ENCODE measurements at places on chromosomes 16 and 17.

DNA sequence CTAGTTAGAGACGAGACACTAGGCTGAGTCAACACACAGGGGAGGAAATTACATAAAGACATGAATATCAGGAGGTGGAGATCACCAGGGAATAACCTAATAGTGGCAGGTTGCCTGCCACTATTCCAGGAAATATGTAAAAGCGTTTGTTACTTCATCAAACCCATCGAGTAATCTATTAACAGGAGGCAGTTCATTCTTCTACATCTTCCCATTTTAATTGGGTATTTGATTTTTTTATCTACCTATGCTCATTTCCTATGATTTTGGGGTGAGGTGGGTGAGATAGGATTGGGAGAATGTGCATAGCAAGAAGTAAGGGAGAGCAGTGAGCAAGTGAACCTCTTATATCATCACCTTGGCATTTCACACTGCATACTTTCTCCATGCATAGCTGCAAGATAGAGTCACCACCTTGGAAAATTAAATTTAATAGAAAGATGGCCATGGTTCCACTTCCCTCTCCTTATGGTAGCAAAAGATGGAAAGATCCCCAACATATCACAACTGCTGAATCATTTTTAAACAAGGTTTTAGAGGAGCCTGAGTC is 312.2 kb downstream of the TMEM114 start:
- no peak for DNase-seq

DNA sequence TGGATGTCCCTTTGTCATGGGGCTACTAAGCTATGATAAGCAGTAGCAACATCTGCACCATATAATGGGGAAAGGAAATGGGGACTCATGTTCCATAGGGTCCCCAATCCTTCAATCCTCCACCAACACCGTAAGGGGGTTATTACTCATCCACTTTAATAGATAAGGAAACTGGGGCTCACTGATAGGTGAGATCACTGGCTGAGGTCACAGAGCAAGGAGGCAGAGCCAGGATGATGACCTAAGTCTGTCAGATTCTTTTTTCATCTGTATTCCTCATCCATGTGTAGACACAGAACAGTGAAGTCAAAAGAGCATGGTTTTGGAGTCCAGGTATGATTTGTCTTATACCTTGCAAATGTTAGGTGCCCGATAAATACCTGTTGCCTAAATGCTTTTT is 10.5 kb upstream of the ADAMTS18 start:
- DNase-seq: no peak

DNA sequence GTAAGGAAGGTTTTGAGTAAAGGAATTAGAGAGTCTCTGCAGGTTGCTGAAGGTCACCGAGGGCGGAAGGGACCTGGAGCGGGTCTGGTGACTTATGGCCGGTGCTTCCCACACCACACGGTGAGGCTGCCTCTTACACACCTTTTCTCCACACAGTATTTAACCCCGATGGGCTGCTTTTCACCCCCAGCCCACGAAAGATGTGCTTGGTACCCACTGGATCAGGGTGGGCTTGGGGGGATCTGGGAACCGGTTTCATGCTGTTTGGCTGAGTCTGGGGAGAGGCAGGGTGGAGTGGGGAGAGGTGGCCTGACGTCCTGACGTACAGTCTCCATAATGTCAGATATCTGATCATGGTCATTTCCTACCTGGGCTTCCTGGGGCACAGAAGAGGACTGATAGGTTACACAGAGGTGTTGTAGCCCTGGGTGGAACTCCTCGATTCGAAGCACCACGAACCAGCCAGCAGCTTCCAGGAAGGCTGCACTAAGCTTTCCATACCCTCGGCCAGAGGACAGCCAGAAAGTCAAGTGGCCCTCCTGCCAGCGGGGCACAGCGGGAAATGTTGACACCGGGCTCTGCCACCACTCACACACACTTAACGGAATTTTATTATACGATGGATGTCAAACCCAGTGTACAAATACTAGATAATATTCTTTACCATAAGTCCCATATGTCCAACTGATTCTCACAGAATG is 34.0 kb downstream of the OR1D5 start:
- DNase-seq: no peak

DNA sequence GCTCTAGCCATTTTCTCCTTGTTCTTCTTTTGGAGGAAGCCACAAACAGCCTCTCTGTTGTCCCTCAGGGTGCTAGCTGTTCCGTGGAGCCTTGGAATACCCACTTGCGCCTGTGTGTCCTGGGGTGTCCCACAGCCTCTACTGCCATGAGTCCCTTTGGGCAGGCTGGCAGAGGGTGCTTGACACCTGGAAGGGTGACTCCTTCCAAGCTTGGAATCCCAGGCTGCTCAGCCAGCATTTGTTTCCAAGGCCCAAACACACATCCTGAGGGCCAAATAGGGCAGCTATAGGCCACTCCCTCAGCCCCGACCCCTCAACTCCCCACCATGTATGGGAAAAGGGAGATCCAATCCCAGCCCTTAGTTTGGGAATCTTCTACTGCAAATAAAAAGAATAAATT is 14.9 kb downstream of the ZNHIT3 start:
- no peak for DNase-seq

GRCh38 chr16:30464078-30464477 is 8.5 kb upstream of the ITGAL start:
- DNase-seq: no peak

GRCh38 chr16:11539641-11540050 is 47.1 kb downstream of the LITAF start:
- no peak for DNase-seq

- no peak for DNase-seq
These were observed 129.5 kb downstream of the UTP18 start for GRCh38 chr17:51389875-51390274.

DNA sequence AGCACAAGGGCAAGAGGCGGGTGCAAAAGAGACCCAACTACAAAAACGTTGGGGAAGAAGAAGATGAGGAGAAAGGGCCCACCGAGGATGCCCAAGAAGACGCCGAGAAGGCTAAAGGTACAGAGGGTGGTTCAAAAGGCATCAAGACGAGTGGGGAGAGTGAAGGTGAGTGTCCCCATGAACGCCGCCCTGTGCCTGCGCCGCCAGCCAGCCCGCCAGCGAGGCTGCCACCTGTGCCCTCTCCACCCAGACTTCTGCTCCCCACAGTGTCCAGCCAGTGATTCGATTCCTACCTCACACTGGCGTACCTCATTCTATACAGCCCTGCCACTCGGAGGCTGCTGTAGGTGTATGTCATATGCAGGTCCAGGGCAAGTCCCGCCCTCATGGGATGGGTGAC is 58.8 kb downstream of the CLEC16A start:
- DNase-seq: no peak

GRCh38 chr17:3038941-3039340 is 24.5 kb downstream of the OR1D5 start:
- no peak for DNase-seq

DNA sequence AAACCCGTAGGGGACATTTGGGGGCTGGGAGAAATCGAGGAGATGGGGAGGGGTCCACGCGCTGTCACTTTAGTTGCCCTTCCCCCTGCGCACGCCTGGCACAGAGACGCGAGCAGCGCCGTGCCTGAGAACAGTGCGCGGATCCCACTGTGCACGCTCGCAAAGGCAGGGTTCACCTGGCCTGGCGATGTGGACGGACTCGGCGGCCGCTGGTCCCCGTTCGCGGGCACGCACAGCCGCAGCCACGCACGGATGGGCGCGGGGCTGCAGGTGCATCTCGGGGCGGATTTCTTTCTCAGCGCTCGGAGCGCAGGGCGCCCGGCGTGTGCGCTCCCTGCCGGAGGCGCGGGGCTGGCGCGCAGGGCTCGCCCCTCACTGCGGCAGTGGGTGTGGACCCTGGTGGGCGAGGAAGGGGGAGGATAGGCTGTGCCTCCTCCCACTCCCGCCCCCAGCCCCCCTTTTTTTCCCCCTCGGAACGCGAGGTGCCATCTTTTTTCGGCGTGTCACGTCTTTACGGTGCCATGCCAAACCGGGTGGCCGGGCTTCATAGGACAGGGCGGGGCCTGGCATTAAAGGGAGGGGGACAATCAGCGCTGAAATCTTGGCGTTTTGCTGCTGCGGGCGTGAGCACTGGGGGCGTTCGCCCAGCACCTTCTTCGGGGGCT is 1.1 kb downstream of the MAPT start:
- no peak for DNase-seq

GRCh38 chr17:18191967-18192366 is 8.3 kb downstream of the ALKBH5 start:
- DNase-seq: peak; percentile 5

- DNase-seq: no peak
These were observed 20.6 kb upstream of the CHMP6 start for GRCh38 chr17:80970762-80971703.

GRCh38 chr17:64129765-64130558 is at the start of gene ERN1:
Gene ERN1 (minus strand): TSS chr17:64130144. CDS start chr17:64130029, 115 bp downstream.
- DNase-seq: peak; percentile 95

DNA sequence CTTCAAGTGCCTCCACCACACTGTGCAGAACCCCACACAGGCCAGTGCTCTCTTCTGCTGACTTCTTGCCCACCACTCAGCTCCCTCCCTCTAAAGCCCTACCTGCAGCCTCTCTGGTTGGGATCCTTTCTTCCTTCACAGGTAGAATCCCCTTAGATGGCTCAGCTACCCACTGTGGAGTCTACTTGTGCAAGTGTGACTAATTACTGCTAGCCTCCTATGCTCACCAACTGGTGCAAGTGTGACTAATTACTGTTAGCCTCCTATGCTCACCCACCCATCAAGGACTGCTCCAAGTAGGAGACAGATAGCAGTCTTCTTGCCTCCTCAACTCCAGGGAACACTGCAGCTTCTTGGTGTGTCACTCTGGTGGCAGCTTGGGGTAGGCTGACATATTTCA is 43.6 kb downstream of the TEX14 start:
- DNase-seq: no peak

GRCh38 chr17:38476549-38476948 is 48.3 kb downstream of the ARHGAP23 start:
- no peak for DNase-seq

DNA sequence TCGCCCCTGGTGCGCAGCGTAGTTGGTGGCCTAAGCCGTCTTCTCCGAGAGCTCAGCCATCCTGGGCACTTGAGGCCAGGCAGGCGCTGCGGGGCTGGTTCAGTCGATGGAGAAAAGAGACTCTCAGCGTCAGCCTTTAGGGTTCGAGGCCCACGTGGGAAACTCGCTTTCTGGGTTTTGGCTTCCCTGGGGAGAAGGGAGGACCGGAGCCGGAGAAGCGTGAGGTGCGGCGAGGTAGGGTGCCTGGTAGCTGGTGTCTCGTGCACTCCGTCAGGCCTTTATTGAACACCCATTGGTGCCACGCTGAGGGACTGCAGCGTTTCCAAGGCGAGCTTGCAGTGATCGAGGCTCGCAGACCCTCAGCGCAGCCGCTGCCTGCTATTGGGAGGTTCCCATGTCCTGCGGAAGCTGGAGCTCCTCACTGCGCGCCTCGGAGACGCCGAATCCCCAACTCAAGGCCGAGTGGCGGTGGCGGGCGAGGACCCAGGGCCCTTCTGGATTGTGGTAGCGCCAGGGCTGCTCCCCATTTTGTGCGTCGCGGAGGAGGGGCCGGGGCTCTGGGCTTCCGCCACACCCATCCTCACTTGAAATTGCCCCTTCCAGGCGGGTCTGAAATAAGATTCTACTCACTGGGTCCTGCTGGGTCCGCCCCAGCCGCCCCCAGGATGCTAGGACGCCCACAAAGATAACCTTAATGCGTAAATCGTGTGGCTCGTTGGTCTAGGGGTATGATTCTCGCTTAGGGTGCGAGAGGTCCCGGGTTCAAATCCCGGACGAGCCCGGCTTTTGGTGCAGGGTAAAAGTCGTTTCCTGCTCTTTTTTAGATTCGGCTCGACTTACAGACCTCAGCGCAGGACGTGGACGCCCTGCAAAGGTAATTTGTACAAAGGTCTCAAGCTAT is 1.2 kb downstream of the OR1F1 start:
- DNase-seq: peak; percentile 90

GRCh38 chr17:37239690-37240334 is 136.0 kb upstream of the C17orf78 start:
- peak; percentile 15 for DNase-seq

DNA sequence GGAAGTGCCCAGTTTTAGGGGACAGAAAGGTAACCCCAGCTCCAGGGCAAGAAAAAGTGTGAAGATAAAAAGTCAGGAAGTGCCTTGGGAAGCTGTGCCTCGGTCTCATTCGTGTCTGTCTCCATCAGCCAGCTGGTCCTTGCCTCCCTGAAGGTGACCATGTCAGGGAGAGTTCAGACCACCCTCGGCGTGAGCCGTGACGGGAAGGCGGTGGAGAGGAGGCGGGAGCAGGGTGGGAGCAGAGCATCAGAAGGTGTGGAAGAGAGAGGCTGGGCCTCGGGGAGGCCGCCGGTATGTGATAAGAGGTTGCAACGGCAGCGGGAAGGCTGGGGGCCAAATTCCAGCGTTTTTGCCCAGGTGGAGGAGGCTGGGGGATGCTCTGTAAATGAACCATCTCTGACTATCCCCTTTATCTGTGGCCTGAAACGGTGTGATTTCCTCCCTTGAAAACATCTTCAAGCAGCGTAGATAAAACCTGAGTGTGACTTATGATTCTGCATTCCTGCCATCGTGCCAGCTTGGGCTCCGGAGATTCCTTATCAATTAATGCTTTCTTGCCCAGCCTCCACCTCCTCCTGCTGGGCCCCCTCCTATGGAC is 251.8 kb downstream of the IRF8 start:
- DNase-seq: no peak

- peak; percentile 86 for DNase-seq
These were observed 10.3 kb upstream of the SAMD14 start for GRCh38 chr17:50139950-50140885.

DNA sequence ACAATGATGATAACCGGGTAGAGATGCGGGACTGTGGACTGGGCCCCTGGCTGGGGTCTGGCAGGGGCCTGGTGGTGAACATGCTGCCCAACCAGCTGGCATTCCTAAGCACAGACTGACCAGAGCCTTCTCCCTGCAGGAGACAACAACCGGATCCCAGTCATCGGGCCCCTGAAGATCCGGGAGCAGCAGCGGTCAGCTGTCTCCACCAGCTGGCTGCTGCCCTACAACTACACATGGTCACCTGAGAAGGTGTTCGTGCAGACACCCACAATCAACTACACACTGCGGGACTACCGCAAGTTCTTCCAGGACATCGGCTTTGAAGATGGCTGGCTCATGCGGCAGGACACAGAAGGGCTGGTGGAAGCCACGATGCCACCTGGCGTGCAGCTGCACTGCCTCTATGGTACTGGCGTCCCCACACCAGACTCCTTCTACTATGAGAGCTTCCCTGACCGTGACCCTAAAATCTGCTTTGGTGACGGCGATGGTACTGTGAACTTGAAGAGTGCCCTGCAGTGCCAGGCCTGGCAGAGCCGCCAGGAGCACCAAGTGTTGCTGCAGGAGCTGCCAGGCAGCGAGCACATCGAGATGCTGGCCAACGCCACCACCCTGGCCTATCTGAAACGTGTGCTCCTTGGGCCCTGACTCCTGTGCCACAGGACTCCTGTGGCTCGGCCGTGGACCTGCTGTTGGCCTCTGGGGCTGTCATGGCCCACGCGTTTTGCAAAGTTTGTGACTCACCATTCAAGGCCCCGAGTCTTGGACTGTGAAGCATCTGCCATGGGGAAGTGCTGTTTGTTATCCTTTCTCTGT is 5.1 kb upstream of the SLC7A6 start:
- no peak for DNase-seq

DNA sequence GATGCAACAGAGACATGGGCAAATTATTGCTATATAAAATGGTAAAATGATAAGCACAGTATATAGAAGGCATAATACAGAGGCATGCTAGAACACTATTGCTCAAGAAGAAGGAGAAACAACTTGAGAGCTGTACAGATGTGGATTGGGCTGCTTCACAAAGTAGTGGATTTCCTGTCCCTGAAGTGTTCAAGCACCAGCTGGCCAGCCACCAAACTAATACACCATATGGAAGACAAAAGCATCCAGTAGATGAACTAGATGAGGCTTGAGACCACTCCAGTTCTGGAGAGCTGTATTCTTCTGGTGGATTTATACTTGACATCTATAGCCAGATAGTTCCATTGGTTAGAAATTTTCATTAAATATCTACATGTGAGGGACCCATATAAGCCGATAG is 134.1 kb upstream of the GNAO1 start:
- no peak for DNase-seq
